ENCODE measurements at places on chromosomes 13 and 19. TPM values are rescaled to one million over a fixed set of nuclear protein-coding genes. Genes with fewer than 3 reads are reported as not detected.

- DNase-seq, result no peak
Observed at GRCh38 chr13:98399756-98400155, 177.2 kb downstream of the STK24 start.

Gene KLK15
- not detected for total RNA-seq

GRCh38 chr19:4976401-4977298, 7.7 kb downstream of the KDM4B start:
- peak; percentile 99 for DNase-seq

- DNase-seq, result no peak
Observed at GRCh38 chr13:74841651-74842050, 640.3 kb downstream of the TBC1D4 start.

DNA sequence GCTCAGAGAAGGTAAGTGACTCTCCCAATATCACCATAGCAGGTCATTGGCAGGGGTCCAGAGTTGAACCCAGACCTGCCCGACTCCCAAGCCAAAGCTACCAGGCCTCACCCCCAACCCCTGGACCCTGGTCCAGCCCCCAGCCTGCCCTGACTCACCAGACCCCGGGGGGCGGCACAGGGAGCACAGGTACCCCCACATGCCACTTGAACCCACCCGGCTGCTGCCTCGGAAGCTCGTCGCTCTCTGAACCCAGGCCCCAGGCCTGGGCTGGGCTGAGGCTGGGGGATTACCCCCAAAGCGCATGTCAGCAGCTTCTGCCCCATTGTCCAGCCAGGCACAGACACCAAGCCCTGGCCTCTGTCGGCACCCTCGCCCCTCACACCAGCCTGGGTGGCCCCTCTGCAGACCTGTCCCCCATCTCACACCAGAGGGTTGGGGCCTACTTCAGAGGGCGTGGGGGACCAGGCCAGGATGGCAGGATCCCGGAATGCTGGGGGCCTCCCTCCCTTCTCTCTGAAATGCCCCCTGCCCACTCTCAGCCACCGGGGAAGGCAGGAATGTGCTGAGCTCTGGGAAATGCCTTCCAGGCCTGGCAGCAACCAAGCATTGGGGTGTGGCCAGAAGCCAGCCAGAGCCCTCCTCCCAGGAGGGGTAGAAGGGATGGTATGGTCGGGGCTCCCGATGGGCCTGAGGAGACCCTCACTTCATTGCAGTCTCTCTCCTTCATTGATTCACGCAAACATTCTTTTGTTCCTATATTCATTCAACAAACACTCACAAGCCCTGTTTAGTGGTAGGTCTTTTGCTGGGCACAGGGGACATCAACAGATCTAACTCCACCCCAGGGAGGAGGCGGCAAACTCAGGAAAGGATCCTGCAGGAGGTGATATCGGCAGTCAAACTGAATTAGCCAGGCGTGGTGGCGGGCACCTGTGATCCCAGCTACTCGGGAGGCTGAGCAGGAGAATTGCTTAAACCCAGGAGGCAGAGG, 1.7 kb upstream of the PRX start:
- no peak for DNase-seq

- DNase-seq, result peak; percentile 14
Observed at GRCh38 chr13:30618186-30618929, 638 bp downstream of the USPL1 start.

DNA sequence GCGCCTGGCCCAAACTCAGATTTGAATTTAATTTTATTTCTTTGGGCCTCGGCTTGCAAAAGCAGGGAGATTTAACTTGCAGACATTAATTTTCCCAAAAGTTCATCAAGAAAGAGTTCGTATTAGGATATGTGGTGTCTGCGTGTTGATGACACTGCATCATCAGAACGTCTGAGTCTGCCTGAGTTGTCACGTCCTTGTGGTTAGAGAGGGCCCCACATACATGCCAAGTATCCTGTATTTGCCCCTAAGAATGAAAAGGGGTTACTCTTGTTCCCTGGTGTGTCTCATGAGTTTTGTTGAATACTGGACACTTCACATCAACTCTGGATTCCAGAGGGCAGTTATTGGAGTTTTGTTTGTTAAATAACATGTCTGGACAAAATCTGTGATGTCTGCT, 5.6 kb upstream of the TEX29 start:
- DNase-seq, result no peak

GRCh38 chr13:91362908-91363307, 15.4 kb downstream of the MIR17HG start:
- DNase-seq, result no peak

GRCh38 chr13:112808377-112809140, 118.7 kb downstream of the ATP11A start:
- no peak for DNase-seq

DNA sequence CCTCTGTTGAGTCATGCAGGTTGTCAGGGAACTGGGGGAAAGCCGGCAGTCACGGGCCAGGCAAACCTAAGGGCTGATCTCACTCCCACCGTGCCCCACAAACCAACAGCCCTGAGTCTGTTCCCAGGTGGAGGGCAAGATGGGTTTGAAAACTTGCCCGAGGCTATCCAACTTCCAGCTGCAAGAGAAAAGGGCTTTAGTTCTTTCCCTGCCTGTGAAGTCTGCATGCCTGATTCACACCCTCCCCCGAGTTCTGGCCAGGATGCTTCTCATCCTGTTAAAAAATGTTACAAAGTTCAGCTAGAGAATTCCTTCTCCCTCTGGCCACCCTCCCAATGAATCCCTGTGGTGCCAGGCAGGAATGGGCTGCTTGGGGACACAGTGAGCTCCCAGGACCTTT, 33.1 kb downstream of the MYO16 start:
- no peak for DNase-seq

- no peak for DNase-seq
Observed at GRCh38 chr19:3975144-3975543, 4.2 kb upstream of the DAPK3 start.

DNA sequence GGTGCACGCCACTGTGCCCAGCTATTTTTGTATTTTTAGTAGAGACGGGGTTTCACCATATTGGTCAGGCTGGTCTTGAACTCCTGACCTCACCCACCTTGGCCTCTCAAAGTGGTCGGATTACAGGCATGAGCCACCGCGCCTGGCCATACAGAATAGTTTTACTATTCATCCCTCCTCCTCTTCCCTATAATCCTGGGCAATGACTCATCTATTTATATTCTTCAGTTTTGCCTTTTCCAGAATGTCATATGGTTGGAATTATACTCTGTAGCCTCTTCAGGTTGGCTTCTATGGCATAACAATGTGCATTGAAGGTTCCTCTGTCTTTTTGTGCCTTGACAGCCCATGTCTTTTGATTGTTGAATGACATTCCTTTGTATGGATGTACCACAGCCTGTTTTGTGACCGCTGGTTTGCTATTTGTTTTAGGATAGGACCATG, 22.2 kb upstream of the LRP3 start:
- DNase-seq, result no peak

Gene CLDND2
- 0.45 TPM for total RNA-seq

- no peak for DNase-seq
Observed at GRCh38 chr13:103030776-103031175, 35.4 kb downstream of the SLC10A2 start.

Gene OR10H1
- total RNA-seq, result not detected

GRCh38 chr13:111093634-111094033, 21.5 kb upstream of the ARHGEF7 start:
- DNase-seq, result no peak

Data from cardiac muscle cell (in vitro differentiated cells and primary cell).